Right lung (tissue), 10 donors: ENCODE measurements at places on chromosomes 3 and 15. TPM values are rescaled to one million over a fixed set of nuclear protein-coding genes. Genes with fewer than 3 reads are reported as not detected.
A peak's percentile ranks its signal among the peaks of the same experiment; 100 is the strongest.

DNA sequence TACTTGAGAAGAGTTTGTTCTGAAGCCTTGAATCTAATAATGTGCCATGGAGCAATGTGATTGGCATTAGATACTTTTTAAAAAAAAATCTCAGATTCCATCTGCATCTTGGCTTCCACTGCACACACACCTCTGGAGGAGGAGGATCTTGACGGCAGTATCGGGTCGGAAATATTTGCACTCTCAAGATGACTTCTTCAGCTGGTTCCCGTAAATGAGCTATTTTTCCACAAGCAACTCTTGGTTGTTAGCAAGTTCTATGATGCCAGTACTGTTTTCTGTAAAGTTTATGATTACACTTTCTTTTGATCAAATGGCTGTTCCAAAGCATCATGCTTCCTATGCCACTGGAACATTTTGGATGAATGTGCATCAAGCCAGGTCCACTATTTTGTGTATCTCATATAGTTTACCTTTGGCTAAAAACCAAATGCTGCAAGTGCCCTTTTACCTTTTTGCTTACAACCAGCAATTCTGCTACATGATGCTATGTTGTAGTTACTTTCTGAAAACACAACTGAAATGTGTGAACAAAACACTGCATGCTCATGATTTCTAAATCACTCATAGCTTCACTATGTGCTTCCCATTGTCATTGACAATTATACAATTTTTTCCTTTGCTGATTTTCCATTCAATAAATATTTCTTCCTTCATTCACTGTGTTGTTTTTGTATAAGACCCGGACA lies 43.8 kb downstream of the CCR3 start:
- no peak for DNase-seq

Gene NEK10
- 5.2 TPM for polyA plus RNA-seq

- DNase-seq: no peak
These were observed 26.3 kb upstream of the GMPPB start for GRCh38 chr3:49750056-49750455.

DNA sequence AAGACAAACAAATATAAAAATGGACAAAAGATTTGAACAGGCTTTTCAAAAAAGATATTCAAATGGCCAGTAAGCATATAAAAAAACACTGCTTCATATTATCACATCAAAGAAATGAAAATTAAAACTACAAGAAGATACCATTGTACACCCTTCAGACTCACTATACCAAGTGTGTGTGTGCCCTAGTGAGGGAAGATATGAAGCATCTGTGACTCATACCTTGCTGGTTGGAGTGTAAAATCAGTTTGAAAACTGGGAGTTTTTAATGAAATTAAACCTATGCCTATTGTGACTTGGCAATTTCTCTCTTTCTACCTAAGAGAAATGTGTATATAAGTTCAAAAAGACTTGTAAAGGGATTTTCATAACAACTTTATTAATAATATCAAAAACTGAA lies 23.5 kb upstream of the SLC15A2 start:
- DNase-seq: no peak

Gene TTC21A
- 19.0 TPM for polyA plus RNA-seq

Gene PLSCR2
- polyA plus RNA-seq: 0.95 TPM

GRCh38 chr3:53845103-53845880 lies 927 bp downstream of the CHDH start:
- peak; percentile 50 for DNase-seq

DNA sequence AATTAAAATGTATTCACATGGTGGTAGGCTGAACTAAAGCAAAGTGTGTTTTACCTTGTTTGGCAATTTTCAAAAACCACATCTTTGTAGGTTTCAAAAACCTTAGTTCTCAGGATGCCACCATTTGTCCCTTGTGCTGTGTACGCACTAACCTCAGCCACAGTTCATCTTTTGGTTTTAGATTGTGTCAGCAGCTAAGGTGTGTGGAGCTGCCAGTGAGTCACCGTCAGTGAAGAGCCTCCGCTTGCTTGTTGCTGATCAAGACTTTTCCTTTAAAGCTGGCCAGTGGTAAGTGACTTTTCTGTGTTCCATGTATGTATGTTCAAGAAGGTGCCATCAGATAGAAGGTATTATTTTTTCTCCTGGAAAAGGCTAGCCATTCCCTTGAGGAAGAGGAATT lies 21.1 kb downstream of the OXNAD1 start:
- no peak for DNase-seq
